ENCODE measurements at places on chromosomes 2 and 18.

DNA sequence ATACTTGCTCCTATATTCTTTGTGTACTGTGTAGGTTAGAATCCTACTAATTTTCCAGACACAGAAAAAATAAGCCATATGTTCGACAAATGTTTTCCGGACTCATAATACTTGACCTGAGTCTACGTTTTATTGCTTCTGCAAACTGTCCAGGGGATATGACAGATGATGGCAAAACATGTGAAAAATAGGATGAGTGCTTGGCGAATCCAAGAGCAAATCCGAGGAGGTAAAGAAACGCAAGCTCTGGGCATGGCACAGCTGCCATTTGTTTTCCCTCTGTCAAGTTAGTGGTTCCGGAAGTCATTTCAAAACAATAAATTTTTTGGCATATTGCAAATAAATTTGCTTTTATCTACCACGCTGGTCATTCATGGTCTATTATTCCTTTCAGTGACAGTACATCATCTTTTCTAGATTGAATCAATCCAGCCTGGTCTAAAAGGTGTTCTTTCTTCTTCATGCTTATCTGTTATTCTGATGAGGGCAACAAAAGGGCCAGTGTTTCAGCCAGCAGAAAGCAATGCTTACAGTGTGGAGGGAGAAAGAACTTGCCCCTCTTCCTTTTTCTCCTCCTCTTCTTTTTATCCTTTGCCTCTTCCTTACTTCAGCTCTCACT is 476.1 kb upstream of the SOX11 start:
- DNase-seq: no peak

DNA sequence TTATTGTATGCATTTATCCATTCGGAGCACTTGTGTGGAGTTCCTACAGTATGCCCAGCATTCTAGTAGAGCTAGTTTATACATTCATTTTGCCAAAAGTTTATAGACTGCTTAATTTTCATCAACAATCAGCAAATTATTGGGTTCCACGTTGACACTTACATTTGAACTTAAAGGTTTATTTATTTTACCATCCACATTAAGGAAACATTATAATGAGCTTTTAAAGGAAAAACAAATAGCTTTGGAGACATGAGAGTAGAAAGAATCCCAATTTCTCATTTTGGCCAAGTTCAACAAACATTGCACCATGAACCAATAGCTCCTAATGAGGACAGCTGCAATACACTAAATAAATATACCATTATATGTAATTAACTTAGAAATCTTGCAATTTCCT is 501.2 kb upstream of the SMIM21 start:
- no peak for DNase-seq

DNA sequence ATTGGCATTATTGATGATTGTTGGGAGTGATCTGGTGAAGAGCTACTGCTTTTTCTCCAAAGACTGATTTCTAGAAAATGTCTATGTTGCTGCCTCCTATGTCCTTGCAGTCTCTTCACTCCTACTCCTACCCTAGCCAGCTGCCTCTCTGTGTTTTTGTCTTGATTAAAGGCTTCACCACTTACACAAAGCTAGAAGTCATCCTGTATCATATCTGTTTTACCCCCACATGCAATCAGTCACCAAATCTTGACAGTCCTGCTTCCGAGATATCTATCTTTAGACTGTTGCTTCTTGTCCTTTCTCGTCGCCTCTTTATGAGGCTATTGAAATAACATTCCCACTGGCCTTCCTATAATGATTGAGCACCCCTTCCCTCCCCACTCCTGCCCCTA is 84.5 kb upstream of the ITGA4 start:
- no peak for DNase-seq

- no peak for DNase-seq
Measured at GRCh38 chr2:229511524-229511923, 202.8 kb downstream of the DNER start.

- no peak for DNase-seq
Measured at GRCh38 chr2:15869396-15869795, 71.0 kb upstream of the MYCN start.

DNA sequence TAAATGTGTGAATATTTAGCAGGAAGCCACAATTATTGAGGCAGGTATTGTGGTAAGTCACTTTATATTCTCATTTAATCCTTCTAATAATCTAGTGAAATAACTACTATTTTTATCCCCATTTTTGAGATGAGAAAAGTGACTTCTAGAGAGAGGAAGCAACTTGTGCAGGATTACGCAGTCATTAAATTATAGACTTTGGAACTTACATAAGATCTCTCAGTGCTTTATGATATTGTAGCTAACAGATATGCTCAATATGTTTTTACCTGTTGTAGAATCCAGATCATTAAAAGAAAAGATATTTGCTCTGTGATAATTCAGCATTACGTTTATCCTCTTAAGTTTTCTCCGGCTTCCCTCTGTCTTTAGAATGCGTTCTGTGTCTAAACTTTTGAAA is 50.5 kb downstream of the MBD5 start:
- no peak for DNase-seq

- DNase-seq: no peak
Measured at GRCh38 chr2:213066443-213066743, 85.0 kb downstream of the IKZF2 start.

DNA sequence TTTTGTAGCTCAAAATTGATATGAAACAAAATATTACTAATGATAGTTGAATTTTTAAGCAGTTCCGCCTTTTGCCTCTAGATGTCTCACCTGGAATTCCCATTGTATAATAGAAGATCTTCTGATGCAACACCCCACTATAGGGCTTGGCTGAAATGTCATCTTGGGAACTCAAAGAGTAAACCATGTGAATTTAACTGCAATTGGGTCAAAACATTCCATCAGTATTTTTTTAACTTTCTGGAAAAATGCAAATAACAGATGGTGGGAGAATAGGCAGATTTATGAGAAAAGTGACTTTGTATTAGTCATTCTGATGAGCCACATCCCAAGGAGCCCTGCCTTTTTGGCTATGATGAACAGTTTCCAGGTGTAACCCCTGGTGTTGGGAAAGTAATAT is 489.9 kb downstream of the NYAP2 start:
- DNase-seq: no peak

DNA sequence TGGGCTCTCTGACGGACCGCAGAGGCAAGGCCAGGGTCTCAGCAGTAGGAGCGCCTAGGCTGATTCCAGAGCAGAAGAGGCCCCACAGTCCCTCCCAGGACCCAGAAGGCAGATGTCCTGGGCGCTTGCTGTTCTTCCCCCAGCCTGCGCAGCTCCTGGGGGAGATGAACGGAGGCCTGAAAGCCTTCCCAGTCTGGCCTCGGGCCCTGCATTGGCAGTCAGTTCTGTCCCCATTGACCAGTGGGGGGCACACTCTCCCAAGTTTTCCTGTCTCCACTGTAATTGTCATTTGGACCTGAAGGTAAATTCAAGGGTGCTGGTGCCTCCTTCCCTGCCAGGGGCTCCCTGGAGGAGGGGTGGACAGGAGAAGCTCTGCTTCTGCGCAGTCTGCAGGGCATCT is 345.7 kb downstream of the CYP26B1 start:
- no peak for DNase-seq

DNA sequence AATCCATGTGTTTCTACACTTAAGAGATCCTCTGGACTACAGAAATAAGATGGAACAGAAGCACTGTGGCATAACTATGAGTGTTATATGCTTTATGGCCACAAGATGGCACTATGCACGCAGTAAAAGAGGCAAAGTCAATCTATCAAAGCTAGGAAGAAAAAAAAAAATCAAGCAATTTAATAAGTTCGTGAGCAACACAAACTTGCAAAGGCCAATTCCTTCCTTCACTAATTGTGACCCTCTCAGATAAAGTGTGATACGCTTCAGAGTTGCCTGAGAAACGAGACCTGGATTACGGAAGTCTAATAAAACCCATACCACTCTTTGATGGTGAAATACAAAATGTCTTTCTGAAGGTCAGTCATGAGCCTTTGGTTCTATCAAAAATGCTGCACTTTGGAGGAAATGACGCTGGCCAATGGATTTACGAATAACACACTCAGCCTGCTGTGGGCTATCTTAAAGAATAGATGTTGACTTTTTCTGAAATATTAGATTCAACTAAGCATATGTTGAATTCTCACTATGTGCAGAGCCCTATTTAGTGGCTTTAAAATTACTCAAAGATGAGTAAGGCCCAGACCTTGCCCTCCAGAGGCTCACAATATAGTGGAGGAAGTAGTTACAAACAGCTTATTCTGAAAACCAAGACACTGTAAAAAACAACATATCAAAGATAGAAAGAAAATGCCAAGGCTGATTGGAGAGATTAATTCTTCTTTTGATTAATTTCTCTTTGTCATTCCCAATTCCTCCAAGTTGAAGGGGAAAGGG is 35.5 kb upstream of the TTR start:
- no peak for DNase-seq

DNA sequence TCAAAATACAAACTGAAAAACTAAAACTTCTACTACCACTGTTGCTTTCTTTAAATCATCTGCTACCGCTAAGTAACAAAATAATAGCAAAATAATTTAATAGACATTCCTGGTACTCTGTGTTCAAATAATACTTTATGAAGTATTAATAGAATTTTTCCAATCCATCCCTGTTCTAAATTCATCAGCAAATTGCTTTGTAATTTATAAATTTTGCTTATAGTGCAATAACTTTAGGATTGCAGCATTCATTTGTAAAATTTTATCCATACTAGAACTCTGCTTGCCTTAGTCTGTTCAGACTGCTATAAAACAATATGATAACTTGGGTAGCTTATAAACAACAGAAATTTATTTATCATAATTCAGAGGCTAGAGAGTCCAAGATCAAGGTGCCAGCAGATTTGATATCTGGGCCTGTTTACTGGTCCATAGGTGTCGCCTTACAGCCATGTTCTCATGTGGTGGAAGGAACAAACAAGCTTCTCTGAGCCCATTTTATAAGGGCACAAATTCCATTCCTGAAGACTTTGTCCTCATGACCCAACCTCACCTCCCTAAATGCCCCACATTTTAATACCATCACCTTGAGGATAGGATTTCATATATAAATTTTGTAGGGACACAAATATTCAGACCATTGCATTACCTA is 415.1 kb upstream of the MAP2 start:
- DNase-seq: no peak

DNA sequence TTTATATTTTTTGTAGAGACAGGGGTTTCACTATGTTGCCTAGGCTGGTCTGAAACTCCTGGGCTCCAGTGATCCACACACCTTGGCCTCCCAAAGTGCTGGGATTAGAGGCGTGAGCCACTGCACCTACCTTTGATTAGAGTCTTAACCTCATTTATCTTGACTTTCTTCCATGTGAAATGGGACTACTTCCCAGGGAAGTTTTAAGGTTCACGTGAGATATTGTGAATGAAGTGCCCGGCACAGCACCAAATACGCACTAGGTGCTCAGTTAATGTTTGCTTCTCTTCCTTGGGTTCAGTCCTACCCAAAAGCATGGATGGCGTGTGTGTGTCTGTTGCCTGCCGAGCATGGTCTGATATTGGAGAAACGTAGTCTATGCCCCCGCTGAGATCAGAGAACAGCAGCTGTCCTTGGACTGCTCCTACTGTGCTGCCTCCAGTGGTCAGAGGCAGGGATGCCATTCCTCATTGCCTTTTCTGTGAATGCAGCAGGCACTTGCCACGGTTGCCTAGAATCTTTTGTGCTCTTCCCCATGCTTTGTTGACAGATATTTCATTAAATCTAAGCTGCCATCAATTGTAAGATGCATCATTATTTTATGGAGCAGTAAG is 12.3 kb upstream of the TFCP2L1 start:
- DNase-seq: no peak

GRCh38 chr2:43039376-43040080 is 186.9 kb downstream of the ZFP36L2 start:
- DNase-seq: no peak

DNA sequence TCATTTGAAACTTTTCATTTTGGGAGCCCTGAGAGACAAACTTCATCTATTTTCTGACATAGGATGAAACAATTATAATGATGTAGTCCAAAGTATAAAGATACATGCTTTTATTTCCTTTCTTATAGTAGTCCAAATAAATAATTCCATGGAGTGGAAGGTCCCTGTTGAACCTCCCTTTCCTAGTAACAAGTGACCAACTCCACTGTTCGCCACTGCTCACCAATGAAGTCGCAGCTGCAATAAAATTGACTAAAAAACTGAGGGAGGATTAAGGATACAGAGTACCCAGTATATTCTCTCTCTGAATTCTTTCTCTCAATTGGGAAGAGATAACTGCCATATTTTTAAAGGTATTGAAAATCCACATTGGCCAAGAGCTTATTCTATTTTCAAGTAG is 14.1 kb downstream of the SERPINB7 start:
- no peak for DNase-seq

DNA sequence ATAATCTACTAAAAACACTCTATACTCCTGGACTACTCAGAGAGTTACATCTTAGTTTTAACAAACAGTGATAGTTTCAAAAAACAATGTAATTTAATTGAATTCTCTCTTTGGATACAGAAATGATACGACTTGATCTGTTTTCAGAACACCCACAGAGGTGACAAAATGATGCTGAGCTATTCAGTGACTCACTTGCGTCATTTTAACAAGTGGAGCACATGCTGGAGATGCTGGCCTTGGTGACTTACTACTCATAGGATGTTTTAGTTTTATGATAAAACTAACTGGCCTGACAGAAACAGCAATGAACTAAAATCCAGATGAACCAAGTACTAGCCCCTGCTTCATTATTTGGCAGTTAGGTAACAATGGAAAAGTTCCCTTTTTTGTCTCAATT is 101.3 kb upstream of the ITGB6 start:
- no peak for DNase-seq

- DNase-seq: no peak
Measured at GRCh38 chr2:9315280-9315847, 108.0 kb downstream of the ITGB1BP1 start.

GRCh38 chr2:28133778-28134177 is 243.2 kb downstream of the BABAM2 start:
- no peak for DNase-seq

All from stimulated activated CD8-positive, alpha-beta memory T cell treated with anti-CD3 and anti-CD28 coated beads, Interleukin-7, amount 100 ng/mL, for 1 hour (primary cell).